ENCODE measurements at places on chromosomes 3 and 15.

- no peak for DNase-seq
These were observed 338.2 kb upstream of the SLCO3A1 start for GRCh38 chr15:91515188-91515754.

DNA sequence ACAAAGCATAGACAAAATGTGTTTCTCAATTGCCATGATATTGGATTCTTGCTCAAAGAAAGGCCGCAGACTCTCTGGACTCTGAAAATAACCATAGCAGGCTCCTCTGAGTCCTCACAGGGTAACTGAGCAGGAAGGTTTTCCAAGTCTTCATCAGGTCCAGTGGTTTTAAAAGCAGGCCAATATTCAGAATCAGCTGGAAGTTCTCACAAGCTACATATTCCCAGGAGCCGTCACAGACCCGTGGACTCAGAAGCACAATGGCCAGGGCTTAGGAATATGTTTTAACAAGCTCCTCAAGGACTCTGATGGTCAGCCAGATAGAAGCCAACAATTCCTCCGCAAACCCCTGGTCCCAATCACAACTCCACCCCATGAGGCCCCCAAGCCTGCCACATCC is 256.1 kb upstream of the ADAMTS9 start:
- no peak for DNase-seq

- no peak for DNase-seq
These were observed 5.5 kb upstream of the TPRG1 start for GRCh38 chr3:189166321-189166720.

- no peak for DNase-seq
These were observed 41.9 kb downstream of the MRPS25 start for GRCh38 chr3:15023249-15023648.

GRCh38 chr15:59290295-59291212 is 82.1 kb downstream of the MYO1E start:
- peak; percentile 31 for DNase-seq

GRCh38 chr3:46566040-46566641 is at the start of gene LRRC2:
TSS of gene LRRC2 (minus strand) at chr3:46566302. CDS start at chr3:46551591, 14,711 bp downstream.
- DNase-seq = no peak

- no peak for DNase-seq
These were observed 457.5 kb upstream of the ALCAM start for GRCh38 chr3:104909198-104909597.

GRCh38 chr3:152760024-152760563 is 74.8 kb upstream of the P2RY1 start:
- no peak for DNase-seq

GRCh38 chr3:8204853-8205650 is 296.6 kb upstream of the LMCD1 start:
- DNase-seq = no peak

GRCh38 chr3:142896201-142896755 is 7.4 kb upstream of the PCOLCE2 start:
- DNase-seq = no peak

DNA sequence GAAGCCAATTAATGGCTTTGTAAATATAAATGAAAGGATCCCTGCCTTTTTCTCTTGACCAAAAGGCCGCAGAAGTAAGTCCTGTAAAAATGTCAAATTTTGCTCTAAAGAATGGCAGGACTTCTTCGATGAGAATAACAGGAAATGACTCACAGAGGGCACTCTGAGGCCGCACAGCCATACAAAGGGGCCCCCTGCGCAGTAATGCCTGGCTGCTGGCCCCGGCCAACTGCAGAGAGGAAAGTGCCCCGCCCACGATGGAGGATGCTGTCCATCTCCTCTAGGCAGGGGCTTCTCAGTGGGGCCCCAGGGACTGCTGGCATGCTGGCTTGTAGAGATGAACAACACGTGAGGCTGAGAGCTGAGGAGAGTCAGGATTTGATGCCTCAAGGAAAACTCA is 18.1 kb upstream of the SCN10A start:
- DNase-seq = no peak

Measured in germinal center (tissue), 1 donor.